Peyer's patch (tissue), 4 donors: ENCODE measurements at places on chromosomes 16 and 17.

GRCh38 chr16:21603928-21604327 is 4.6 kb downstream of the METTL9 start:
- H3K4me1 ChIP-seq = peaks cover 40% of the 10 kb centered on the region
- no peak for DNase-seq
- no peak overlapping the region for H3K4me3 ChIP-seq
- H3K27me3 ChIP-seq = no peaks in the 10 kb centered on the region
- no peak overlapping the region for H3K27ac ChIP-seq
- no peaks in the 10 kb centered on the region for H3K36me3 ChIP-seq

- H3K4me3 ChIP-seq = no peak overlapping the region
- DNase-seq = no peak
- no peaks in the 10 kb centered on the region for H3K27me3 ChIP-seq
- no peaks in the 10 kb centered on the region for H3K36me3 ChIP-seq
- H3K27ac ChIP-seq = no peak overlapping the region
These were observed 83.6 kb downstream of the RGS9 start for GRCh38 chr17:65220732-65221131.

GRCh38 chr17:35895636-35896587 is 15.8 kb upstream of the CCL5 start:
- no peaks in the 10 kb centered on the region for H3K4me1 ChIP-seq
- no peaks in the 10 kb centered on the region for H3K27me3 ChIP-seq
- DNase-seq = no peak

DNA sequence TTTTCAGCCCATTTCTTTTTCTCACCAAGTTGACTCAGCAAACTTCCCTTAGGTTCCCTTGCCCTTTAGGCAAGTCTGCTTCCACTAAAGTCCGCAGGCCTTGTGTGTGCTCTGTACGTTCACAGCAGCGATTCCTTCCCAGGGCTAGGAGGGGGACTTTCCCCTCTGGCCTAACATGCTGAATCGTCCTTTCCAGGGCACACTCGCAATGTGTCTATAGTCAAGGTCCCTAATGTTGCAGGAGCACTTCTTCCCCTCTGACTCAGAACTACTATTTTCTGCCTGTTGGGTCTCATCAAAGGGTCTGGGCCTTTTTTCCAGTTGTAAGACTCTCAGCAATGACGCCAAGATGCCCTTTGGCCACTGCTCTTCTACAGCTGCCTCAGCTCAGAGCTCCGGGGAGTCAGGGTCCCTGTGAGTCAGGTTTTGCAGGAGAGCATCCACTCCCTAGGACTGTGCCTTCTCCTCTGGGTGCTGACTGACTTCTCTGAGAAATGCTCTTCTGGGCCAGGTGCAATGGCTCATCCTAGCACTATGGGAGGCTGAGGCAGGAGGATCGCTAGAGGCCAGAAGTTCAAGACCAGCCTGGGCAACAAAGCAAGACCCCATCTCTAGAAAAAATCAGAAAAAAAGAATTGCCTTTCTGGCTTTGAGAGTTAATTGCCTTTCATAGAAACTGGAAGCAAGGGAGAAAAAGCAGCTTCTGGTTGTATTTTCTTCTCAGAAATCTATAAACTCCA is 64.4 kb upstream of the TBX2 start:
- H3K4me1 ChIP-seq = no peaks in the 10 kb centered on the region
- H3K27me3 ChIP-seq = no peaks in the 10 kb centered on the region
- no peak overlapping the region for H3K27ac ChIP-seq
- DNase-seq = no peak
- H3K4me3 ChIP-seq = no peak overlapping the region

- H3K36me3 ChIP-seq = no peaks in the 10 kb centered on the region
- H3K4me3 ChIP-seq = no peak overlapping the region
- H3K27me3 ChIP-seq = no peaks in the 10 kb centered on the region
- no peak overlapping the region for H3K27ac ChIP-seq
These were observed 26.8 kb downstream of the GAS7 start for GRCh38 chr17:10171581-10171981.

GRCh38 chr17:29846298-29846697 is 83.7 kb downstream of the SSH2 start:
- no peak overlapping the region for H3K4me3 ChIP-seq
- no peaks in the 10 kb centered on the region for H3K36me3 ChIP-seq
- H3K4me1 ChIP-seq = no peaks in the 10 kb centered on the region
- H3K27me3 ChIP-seq = no peaks in the 10 kb centered on the region
- no peak overlapping the region for H3K27ac ChIP-seq

DNA sequence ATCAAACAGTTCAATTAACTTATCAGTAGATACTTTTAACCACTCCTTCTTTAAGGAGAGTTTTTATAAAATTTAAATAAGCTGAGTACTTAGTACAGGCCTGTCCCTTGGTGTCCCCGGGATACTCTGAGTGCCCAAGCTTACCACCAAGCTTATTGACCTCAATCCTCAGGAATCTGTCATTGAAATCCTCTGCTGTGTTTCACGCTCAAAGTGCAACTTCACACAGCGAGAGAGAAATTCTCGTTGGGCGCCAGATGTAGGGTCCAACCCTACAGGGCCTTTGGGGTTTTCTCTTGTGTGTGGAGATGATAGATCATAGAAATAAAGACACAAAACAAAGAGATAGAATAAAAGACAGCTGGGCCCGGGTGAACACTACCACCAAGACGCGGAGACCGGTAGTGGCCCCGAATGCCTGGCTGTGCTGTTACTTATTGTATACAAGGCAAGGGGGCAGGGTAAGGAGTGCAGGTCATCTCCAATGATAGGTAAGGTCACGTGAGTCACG is 65.3 kb upstream of the ARL4D start:
- no peak overlapping the region for H3K4me3 ChIP-seq
- no peaks in the 10 kb centered on the region for H3K36me3 ChIP-seq
- H3K4me1 ChIP-seq = no peaks in the 10 kb centered on the region
- no peaks in the 10 kb centered on the region for H3K27me3 ChIP-seq
- no peak overlapping the region for H3K27ac ChIP-seq
